ENCODE measurements at places on chromosomes 16 and 17. TPM values are rescaled to one million over a fixed set of nuclear protein-coding genes. Genes with fewer than 3 reads are reported as not detected.

- peaks cover 19% of the 10 kb centered on the region for H3K27me3 ChIP-seq
- peak; percentile 14 for DNase-seq
- no peak within 1 kb of the TSS for H3K4me3 ChIP-seq
- no peak within 1 kb of the TSS for H3K27ac ChIP-seq
- no peaks in the 10 kb centered on the region for H3K4me1 ChIP-seq
Measured at GRCh38 chr16:23835390-23836077, at the start of gene PRKCB. PRKCB (plus strand) TSS chr16:23835983.

GRCh38 chr17:15498107-15498506, 30.7 kb upstream of the CDRT4 start:
- H3K4me3 ChIP-seq = no peak overlapping the region
- DNase-seq = no peak
- no peak overlapping the region for H3K27ac ChIP-seq
- no peaks in the 10 kb centered on the region for H3K27me3 ChIP-seq

DNA sequence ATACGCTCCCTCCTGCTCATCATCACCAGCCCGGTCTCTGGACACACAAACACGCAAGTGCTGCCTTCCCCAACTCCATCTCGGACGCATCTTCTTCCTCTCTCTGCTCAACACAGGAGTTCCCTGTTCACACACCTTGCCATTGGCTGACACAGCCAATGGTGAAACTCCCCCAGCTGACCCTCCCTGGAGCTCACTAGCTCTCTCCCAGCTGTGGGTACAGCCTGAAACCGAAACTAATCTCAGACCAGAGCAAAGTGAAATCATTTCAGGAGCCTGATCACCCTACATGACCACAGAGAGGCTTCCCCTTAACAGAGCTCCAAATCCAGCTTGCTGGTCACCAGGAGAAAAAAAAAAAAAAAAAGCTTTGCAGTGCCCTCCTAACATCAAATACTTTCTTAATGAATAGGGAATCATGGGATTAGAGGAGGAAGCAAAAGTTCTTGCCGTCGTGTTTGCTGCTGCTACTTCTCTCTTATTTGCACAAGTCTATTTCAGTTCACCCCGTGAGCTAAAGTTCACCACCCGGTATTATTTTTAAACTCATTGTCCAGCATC, 8.3 kb downstream of the CUEDC1 start:
- no peaks in the 10 kb centered on the region for H3K27me3 ChIP-seq
- peak; percentile 78 for DNase-seq
- H3K36me3 ChIP-seq = no peaks in the 10 kb centered on the region
- peak overlapping the region; percentile 2 for H3K4me3 ChIP-seq
- peaks cover 25% of the 10 kb centered on the region for H3K4me1 ChIP-seq

DNA sequence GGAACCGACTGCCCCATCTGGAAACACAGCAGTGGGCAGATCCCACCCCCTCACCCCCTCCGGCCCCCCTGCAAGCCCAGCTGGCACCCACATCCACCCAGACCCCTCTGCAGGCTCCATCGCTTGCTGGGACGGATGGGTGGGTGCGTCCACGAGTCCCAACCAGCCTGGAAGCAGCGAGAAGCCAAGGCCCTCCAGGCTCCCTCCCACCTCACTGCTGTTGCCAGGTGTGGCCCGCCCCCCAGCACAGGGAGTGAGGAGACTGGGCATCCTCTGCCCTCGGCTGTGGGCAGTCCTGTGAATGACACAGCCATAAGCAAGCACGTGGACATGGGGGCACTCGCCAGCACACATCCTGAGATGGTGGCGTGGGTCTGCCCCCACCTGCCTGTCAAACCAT, 11.4 kb downstream of the TMEM11 start:
- H3K4me1 ChIP-seq = peaks cover 2% of the 10 kb centered on the region
- no peak overlapping the region for H3K27ac ChIP-seq
- H3K4me3 ChIP-seq = no peak overlapping the region
- no peaks in the 10 kb centered on the region for H3K27me3 ChIP-seq
- no peak for DNase-seq

Gene ACSF2
- 18.5 TPM for total RNA-seq

Gene KREMEN2
- not detected for total RNA-seq

GRCh38 chr17:58694302-58694701, 1.9 kb downstream of the RAD51C start:
- no peak overlapping the region for H3K27ac ChIP-seq
- peaks cover 3% of the 10 kb centered on the region for H3K4me1 ChIP-seq
- H3K4me3 ChIP-seq = no peak overlapping the region
- no peaks in the 10 kb centered on the region for H3K27me3 ChIP-seq
- DNase-seq = no peak

- no peaks in the 10 kb centered on the region for H3K27me3 ChIP-seq
- no peaks in the 10 kb centered on the region for H3K4me1 ChIP-seq
- H3K36me3 ChIP-seq = no peaks in the 10 kb centered on the region
- H3K27ac ChIP-seq = no peak overlapping the region
- no peak overlapping the region for H3K4me3 ChIP-seq
Measured at GRCh38 chr16:74107795-74108610, 188.6 kb upstream of the PSMD7 start.

Gene ARHGDIA
- 77.2 TPM for total RNA-seq

DNA sequence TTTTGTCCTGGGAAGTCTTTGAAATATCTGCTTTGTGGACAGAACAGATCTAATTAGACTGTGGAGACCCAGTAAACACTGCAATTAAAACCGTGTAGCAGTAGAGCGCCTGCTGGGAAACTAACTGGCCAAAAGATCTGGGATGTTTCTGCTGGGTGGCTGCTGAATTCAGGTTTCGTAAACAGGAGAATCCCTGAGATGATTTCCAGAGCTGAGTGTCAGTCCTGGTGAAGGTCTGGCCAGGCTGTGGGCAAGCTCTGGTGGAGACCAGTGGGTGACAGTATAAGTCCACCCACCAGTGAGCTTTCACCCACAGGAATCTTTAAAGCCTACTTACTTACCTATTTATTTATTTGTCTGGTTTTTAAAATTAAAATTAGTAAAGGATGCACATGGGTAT, 257.2 kb downstream of the IRF8 start:
- DNase-seq = no peak
- H3K27me3 ChIP-seq = no peaks in the 10 kb centered on the region
- H3K27ac ChIP-seq = no peak overlapping the region
- H3K36me3 ChIP-seq = no peaks in the 10 kb centered on the region

Gene MT1M
- total RNA-seq = not detected
